ENCODE measurements at places on chromosomes 2 and 18.
A peak's percentile ranks its signal among the peaks of the same experiment; 100 is the strongest.

DNA sequence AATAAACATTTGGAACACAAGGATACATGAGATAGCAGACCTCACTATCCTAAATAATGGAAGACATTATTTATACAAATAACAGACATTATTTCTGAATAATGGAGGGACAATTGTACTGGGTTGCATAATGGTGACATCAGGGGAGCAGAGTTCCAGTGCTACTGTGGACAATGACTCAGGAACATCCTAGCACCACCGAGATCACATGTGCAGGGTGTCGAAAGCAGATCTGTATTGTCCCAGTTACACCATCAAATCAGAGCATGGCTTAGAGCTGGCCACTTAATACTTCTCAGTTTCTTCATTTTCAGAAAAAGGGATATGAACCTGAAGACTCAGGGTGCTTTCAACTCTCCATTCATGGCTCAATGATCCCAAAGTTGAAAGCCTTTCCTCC, 249.1 kb upstream of the RBMS1 start:
- DNase-seq = no peak

DNA sequence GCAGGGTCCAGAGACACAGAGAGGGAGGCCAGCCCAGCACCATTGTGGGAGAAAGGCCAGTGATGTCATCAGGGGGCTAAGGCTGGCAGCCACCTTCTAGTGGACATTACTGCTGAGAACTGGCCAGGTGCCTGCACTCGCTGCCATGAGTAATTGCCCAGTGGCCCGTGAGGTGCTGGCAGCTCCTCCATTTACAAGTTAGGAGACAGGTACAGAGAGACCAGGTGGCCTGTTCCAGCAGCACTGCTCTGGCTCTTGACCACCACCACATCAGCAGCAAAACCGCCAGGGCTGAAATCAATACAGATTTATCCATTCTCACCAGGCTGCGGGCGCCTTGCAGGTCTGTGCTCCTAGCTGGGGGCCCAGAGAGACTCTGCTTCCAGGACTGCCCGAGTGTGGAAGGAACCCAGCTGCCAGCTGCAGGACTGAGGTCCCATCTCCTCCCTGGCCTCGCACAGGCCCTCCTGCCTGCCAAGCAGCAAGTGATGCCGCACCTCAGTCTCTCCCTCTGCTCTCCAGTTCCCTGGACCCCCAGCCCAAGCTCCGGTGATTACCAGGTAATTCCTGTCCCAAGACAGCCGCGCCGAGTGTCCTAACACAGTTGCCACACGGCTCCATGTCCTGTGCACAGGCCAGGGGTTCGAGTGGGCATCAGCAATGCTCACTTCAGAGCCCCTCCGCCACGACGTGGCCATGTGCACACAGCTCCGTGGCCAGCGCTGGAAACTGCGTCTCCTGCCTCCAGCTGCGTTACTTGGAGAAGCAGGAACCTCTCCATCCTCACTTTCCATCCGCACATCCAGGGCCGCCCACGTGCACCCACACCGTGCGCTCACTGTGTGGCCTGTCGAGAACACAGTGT, 101.0 kb upstream of the CTDP1 start:
- DNase-seq = no peak

DNA sequence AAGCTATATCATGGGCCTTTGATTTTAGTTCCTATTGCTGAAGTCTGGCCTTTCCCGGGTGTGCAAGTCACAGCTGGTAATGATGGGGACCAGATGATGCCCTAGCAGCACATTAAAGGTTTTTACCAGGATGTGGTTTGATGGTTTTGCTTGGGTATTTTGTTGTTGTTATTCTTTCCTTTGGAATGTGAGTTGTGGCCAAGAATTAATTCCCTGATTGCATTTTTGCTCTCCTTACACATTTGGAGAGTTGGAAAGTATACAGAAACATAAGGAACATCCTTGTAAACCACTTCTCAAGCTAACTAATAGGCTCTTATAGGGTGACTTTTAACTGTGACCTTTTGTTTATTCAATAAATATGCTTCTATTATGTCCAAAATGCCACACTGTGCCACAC, 154.1 kb upstream of the MMADHC start:
- DNase-seq = no peak

GRCh38 chr2:144426981-144427479, 92.9 kb downstream of the ZEB2 start:
- no peak for DNase-seq

GRCh38 chr18:13424363-13424762, 205.8 kb downstream of the LDLRAD4 start:
- DNase-seq = no peak

GRCh38 chr18:24397694-24398368, at the start of gene OSBPL1A:
Gene OSBPL1A (minus strand): TSS chr18:24397824. CDS start chr18:24377533, 20,291 bp downstream.
- peak; percentile 28 for DNase-seq

GRCh38 chr2:239609607-239610310, 208.9 kb upstream of the HDAC4 start:
- no peak for DNase-seq

DNA sequence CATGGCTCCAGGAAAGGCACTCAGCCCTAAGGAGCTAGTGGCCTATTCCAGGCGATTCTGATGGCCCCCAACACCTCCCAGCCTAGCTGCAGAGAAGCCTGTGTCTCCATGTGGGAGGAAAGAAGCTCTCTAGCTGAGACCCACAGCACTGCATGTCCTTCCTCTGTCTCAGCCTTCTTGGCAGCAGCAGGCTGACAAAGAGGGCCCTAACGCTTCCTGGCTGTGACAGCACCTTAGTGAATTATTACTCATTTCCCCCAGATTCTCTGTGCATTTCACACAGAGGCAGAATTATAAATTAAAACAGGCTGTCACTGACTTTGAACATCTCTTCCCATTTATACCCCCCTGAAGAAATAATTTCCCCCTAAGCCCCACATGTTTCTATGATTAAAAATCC, 206.8 kb downstream of the CLIP4 start:
- DNase-seq = no peak

DNA sequence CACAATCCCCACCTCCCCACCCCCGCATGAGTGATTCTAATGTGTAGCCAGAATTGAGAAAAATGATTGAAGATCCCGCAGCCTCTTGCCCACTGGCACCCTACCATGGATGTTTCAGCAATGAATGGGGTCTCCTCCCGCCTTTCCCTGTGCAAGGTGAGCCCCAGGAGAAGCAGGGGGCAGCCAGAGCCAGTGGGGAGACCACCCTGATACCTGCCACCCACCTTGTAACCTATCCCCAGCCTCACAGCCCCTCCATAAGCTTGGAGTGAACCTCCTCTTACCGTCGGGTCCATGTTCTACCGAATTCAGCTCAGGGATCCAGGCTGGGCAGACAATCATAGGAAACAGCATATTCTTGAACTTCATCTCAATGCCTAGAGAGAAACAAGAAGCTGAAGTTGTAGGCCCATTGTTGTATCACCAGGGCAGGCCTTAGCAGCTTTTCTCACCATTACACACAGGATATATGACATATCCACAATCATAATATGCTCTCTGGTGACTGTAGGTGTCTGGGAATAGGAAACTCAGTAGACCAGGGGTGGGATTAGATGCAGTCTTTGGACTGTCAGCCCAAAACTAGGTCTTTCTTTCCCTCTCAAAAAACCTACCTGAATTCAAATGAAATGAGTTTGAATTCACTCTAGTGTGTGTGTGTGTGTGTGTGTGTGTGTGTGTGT, 30.9 kb downstream of the XDH start:
- no peak for DNase-seq

DNA sequence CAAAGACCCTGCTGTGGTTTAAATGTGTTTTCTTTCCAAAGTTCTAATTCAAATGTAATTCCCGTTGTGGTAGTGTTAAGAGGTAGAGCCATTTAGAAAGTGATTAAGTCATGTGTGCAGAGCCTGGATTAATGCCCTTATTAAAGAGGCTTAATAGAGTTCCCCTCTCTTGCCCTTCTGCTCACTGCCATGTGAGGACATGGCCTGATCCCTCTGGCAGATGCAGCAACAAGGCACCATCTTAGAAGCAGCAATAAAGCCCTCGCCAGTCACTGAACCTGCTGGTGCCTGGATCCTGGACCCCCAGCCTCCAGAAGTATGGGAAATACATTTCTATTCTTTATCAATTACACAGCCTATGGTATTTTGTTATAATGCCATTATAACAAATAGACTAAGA, 485.2 kb downstream of the DCDC2C start:
- no peak for DNase-seq

- no peak for DNase-seq
Observed at GRCh38 chr2:235534678-235535422, 41.0 kb downstream of the AGAP1 start.

DNA sequence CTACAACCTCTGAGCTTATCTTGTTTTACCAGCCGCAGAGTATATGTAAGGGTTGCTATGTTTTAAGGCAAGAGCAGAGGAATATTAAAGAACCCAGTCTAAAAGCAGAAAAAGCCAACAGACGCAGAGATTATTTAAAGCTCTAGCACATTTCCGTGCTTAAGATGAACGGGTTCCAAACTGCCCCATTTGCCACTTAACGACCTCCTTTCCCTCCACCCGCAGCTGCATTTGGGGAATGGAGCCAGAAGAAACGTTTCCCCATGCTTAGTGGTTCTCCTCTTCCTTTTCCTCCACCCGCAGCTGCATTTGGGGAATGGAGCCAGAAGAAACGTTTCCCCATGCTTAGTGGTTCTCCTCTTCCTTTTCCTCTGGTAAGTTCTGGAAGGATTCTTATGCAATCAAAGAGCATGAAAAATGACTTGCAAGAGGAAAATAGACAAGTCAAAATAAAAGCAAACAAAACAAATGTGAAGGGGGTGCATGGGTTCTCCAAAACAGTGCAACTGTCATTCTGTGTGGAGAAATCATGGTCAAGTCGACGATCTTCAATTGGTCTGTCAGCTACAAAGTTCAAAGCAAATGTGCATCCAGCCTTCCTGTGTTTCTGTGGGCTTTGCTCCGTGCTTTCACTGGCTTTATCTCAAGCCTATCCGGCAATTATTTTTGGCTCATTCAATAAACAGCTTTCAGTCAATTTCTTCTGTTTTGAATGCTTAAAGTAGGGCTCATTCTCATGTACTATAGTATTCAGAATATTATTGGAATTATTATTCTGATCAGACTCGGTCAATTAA, 57.8 kb downstream of the DIPK1C start:
- no peak for DNase-seq

GRCh38 chr2:75100011-75100800, 99.1 kb downstream of the TACR1 start:
- DNase-seq = no peak

- DNase-seq = no peak
Observed at GRCh38 chr2:31239593-31240177, 5.7 kb downstream of the EHD3 start.

DNA sequence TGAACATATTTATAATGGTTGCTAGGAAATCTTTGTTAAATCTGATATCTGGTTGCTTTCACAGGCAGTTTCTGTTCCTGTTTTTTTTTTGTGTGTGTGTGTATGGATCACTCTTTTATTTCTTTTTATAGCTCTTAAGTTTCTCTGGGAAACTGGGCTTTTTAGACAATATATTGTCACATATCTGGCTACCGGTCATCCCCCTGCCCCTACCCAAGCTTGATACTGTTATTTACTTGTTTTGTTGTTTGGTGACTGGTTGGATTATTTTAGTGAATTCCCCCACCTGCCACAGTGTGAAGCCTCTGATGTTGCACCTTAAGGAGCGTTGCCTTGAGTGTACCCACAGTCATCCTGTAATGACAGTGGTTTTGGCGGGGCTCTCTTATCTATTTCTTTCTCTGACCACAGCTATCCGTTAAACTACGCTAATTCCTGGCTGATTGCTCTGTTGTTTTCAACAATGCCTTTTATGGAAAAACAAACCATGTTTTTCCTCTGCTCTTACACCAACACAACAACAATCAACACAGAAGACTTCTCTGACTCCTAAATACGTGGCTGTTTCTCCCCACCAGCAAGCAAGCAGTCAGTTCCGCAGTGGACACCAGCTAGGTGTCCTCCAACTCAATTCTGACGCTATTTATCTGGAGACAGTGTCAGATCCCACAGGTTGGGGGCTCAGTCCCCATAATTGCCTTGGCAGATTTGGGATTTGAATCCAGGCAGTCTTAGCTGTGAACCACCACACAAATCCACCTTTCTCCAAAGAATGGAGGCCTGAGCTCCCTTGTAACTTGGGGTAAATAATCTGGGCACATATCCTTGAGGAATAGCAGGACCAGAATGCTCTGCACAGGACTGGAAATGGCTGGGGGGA, 10.9 kb downstream of the GNLY start:
- no peak for DNase-seq

GRCh38 chr2:54073796-54074195, 41.6 kb upstream of the ACYP2 start:
- no peak for DNase-seq

DNA sequence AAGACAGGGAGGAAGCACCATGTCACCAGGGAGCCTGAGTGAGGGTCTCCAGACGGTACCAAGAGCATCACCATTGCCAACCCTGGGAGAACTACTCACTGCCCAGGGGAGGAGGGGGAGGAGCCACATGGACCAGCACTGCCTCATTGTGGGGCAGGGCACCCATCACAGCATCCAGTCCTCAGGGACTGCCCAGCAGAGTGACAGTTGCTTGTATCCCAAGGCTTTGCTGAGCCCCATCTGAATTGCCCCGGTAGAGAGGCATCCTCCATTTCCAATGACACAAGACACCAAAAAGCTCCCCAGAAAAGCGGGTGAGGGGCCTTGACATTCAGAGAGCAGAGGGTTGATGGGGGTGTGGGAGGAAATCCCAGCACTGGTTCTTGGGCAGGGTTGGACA, 6.8 kb upstream of the CIB4 start:
- DNase-seq = no peak

- DNase-seq = no peak
Observed at GRCh38 chr18:68176901-68177300, 538.0 kb downstream of the TMX3 start.

- no peak for DNase-seq
Observed at GRCh38 chr18:36499938-36500337, 202.4 kb downstream of the FHOD3 start.

GRCh38 chr2:152611458-152612231, 105.6 kb downstream of the PRPF40A start:
- no peak for DNase-seq

GRCh38 chr18:22169889-22170420, 566 bp downstream of the GATA6 start:
- DNase-seq = no peak

DNA sequence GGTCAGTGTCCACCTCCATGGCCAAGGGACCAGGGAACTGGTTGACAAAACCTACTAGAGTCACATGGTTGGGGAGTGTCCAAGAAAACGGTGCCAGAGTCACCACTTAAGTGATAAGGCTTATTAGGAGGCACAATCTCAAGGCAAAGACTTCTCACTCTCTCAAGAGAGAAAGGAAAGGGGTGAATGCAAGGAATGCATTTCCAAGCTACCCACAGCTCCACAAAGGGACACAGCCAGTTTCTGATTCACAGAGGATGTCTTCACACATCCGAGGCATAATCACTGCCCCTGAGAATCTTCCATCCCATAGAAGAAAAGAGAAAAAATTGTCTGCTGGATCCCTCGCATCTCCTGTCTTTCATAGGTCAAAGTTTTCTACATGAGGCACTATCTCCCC, 269.3 kb downstream of the TNS1 start:
- DNase-seq = no peak

GRCh38 chr2:63569740-63570139, 18.5 kb downstream of the WDPCP start:
- DNase-seq = no peak

GRCh38 chr2:34808426-34808825, 1209.3 kb upstream of the FAM98A start:
- no peak for DNase-seq
